ENCODE measurements at places on chromosomes 7 and 10.

DNA sequence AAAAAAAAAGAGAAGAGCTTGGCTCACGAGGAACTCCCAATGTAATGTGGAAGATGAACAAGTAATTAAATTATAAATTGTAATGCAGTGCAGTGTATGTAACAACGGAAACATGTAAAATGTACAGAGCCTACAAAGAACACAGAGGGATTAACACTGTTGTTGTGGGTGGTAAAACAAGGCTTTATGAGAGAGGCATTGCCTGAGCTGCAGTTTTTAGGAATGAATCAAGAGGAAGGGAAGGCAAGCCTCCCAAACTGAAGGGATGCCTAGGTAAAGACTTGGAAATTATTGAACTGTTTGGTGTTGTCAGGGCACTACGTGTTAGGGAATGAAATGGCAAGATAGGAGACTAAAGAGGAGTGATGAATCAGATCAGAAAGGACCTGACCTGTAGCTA lies 213.7 kb downstream of the HTR7 start:
- no peak for DNase-seq

GRCh38 chr10:69232252-69232651 lies 12.1 kb downstream of the HKDC1 start:
- DNase-seq = no peak

DNA sequence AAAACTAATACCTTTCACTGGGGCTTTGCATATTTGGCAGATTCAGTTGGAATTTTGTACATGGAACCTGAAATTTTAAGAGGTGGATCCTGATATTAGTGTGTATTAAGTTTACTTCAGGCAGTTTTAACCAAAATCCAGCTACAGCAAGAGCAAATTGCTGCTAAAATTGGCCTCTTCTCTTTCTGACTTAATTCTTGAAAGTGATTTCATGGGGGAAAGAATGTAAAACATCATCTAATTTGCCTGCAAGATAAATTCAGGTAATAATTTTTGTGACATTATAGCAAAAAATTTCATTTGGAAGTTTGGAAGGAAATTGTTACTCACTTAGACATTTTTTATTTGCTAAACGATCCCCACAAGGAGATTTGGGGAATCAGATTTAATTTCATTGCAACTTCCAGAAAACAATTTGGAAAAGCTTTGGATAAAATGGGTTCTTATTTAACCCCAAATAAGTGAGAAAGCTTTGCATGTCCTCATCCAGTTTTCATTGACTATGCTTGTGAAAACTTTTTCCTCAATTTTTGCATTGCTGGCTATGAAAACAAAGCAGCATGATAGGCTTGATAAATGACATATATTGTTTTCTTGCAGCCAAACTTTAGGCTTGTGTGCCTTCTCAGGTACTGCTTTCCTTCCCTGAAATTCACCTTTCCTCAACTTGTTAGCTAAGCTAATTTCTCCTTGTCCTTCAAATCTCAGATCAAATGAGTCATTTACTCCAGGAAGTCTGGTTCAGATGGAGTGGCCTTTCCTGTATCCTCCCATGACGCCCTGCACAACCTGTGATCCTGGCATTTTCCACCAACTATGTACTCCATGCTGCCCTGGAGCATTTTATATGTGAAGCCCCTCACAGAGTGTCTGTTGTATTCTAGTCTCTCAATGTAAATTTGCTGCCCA lies 27.4 kb upstream of the ZNF438 start:
- no peak for DNase-seq

- no peak for DNase-seq
Observed at GRCh38 chr10:24174014-24174413, 34.9 kb upstream of the KIAA1217 start.

GRCh38 chr10:91883549-91884444 lies 25.5 kb downstream of the FGFBP3 start:
- DNase-seq = no peak

GRCh38 chr7:134126966-134127848 lies at the start of gene LRGUK:
TSS of gene LRGUK (plus strand) at chr7:134127340. CDS start at chr7:134127368, 28 bp downstream.
- DNase-seq = peak; percentile 91

DNA sequence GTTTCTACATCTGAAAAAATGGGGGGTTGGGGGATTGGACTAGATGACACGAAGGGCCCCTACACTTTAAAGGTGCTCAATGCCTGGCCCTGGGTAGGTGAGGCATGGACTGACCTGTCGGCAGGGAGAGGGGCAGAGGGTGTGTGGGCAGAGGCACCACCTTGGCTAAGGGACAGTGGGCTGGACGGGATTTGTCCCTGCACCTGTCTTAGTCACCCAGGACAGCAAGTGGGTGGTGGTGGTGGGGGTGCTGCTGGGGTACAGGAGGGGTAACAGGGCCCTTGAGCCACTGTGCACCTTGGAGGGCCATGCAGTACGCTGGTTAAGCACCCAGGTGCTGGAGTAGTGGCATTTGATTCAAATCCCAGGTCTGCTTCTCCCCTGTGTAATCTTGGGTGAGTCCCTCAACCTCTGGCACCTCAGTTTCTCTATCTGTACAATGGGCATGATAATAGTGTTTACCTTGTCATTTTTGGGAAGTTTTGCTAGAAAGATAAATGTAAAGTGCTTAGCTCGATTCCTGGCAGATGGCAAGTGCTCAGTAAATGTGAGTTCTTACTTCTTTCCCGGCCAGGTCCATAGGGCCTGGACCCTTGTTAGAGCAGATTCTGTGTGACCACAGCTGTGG lies 18.1 kb upstream of the SFRP5 start:
- DNase-seq = no peak

- no peak for DNase-seq
Observed at GRCh38 chr7:155362380-155363145, 64.9 kb downstream of the INSIG1 start.

DNA sequence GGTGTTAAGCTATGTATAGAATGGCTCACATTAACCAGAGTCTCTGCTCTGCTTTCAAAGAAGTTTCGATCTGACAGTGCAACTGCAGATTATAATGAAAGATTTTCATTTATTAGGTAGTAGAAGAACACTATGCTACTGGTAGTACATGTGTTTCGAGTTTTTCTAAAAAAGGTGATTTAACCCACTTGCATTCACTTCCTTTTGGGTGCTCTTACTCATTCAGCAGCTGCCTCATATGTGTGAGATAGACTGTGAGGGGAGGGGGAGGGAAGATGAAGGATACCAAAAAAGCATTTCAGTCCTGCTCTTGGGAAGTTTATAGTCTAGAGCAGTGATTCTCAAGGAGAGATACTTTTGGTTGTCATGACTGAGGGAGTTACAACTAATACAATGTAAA lies 20.4 kb downstream of the PLEKHA8 start:
- no peak for DNase-seq

DNA sequence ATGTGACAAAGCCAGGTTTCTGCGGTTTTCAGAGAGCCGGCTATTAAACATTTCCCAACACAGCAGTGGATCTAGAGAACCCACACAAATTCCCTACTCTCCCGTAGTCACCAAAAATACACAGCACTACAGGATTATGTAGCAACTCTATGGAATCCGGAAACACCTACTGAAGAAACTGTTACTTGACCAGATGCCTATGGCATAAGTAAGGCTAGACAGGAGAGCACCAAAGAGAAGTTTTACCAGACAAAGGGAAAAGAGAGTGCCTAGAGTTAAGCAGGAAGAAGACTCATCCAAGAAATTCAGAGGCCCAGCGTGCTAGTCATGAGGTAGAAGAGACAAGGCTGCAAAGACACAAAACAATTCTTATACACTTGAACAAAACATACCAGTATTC lies 321.1 kb downstream of the PARD3 start:
- no peak for DNase-seq

GRCh38 chr7:102255916-102256315 lies 30.8 kb upstream of the SH2B2 start:
- DNase-seq = no peak

GRCh38 chr7:148972375-148972774 lies 55.9 kb downstream of the PDIA4 start:
- no peak for DNase-seq

DNA sequence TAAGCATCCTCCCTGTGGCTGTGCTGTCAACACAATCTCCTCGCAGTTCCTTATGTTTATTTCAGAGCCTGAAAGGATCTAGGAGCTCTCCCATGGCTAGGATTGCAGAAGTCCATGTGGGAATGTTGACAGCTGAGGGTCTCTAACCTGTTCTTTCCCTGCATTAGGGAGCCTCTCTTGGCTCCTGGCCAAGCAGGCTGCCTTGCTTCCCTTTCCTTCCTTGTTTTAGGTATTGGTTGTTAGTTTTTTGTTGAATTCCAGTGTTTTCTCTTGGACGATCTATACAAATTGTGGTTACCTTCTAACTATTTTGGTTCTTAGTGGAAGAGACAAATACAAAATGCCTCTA lies 171.8 kb downstream of the MLLT10 start:
- DNase-seq = no peak

- DNase-seq = no peak
Observed at GRCh38 chr10:30048768-30049517, 10.4 kb downstream of the JCAD start.

- DNase-seq = no peak
Observed at GRCh38 chr10:70324339-70324861, 40.6 kb upstream of the NPFFR1 start.

GRCh38 chr7:22694597-22695207 lies 32.3 kb upstream of the IL6 start:
- DNase-seq = no peak

DNA sequence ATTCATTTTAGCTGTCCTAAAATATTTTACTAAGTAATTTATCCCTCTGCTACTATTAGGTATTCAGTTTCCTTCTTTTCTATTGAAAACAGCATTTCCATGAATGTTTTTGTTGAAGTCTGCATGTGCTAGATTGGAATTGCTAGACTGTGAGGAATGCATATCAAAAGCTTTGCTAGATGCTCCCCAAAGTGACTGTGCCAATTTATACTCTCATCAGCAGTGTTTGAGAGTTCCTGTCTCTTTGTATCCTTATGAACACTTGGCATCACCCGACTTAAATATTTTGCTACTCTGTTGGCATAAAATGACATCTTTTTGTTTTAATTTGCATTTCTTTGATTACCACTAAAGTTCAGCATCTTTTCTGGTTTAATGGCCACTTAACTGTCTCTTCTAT lies 45.0 kb upstream of the PRR15 start:
- DNase-seq = no peak

GRCh38 chr10:56012101-56012500 lies 349.0 kb downstream of the ZWINT start:
- no peak for DNase-seq

GRCh38 chr10:36462194-36462593 lies 663.2 kb upstream of the ANKRD30A start:
- DNase-seq = no peak

DNA sequence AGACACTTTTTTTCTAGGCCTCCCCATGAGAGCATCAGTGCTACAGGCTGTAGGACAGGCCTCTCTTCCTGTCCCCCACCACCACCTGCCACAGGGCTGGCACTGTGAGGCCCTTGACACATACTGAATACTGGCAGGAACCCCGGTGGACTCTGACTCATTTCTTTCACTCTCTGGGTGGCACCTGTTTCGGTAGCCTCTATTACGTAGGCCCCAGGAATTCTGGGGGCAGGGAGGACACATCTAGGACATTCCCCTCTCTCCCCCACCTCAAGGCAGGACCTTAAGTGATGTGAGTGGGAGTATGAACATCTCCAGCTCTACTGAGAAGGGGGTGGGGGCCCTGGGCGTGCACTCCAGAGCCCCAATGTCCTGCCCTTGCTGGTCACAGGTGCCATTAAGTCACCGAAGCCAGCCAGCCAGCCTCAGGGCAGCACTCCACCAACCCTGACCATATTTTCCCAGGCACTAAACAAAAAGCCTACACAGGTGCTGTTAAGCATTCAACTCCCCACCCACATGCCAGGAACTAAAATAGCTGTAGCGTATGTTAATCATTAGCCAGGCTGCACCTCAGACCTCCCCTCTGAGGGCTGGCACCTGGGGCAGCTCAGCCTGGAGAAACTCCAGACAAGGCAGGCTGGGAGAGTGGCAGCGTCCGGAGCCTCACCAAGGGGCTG lies 8.9 kb downstream of the ANXA11 start:
- peak; percentile 68 for DNase-seq

DNA sequence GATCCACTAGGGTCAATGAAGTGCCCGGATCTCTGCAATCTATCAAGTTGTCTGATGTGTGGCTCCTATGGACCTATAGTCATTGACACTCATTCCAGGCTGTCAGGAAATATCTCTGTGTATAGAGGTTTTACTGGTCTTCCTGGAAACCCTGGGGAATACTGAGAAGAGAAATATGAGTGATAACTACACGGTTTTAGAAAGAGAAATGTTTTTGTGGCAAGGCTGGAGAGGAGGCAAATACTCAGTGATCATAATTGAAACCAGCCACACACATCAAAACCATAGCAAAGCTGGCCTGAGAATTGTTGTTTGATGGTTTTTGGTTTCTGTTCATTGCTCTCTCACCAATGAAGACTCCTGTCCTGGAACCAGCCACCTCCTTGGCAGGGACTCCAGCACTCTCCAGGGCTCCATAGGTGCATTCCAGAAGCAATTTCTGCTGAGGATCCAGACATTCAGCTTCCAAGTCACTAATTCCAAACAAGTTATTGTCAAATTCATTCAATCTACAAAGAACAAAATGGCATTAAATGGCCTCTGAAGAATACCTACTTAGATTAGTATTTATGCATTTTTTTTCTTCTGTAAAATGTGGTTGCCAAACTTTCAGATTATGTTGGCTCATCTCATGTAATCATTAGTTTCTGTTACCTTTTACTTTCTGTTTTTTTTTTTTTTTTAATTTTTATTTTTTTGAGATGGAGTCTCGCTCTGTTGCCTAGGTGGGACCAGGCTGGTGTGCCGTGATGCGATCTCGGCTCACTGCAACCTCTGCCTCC lies 108.6 kb upstream of the ABI1 start:
- DNase-seq = no peak

DNA sequence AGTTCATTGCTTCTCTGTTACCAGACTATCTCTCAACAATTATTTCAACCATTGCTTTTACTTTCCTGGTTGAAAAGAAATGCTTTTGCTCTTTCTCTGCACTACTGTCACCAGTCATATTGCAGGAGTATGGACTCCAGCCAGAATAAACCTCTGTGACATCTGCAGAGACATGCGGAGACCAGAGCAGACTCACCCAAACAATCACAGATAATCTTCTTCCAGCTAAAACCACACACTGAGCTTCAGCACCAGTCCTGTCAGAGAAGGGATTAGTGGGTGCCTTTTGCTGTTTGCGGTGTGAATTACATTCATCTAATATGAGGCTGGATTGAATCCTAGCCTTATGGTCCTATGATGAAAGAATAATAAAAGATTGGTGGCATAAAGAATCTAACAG lies 258.6 kb downstream of the CNTNAP2 start:
- DNase-seq = no peak

DNA sequence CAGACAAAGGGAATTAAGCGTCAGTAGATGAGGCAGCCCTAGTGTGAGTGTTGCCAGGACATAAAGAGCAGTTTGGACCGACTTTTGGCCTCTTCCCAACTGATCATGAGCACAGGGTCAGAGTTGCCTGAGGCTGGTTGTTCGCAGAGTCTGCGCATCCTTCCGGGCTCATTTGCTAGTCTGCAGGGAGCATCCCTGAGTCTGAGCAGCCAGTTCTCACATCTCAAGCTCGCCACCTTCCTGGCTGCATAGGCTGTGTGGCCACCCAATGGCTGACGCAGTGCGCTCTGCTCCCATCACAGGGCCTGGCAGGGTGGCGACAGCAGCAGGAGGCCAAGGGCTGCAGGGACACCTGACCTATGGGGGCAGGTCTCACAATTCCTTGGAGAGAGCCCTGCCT lies 5.0 kb downstream of the GAD2 start:
- no peak for DNase-seq

GRCh38 chr7:106033735-106034134 lies 70.7 kb downstream of the CDHR3 start:
- no peak for DNase-seq

GRCh38 chr7:123004931-123005330 lies 9.4 kb upstream of the TAS2R16 start:
- no peak for DNase-seq

Data from HuH-7 (cell line).